ENCODE measurements at places on chromosomes 2 and 18. TPM values are rescaled to one million over a fixed set of nuclear protein-coding genes. Genes with fewer than 3 reads are reported as not detected.
A peak's percentile ranks its signal among the peaks of the same experiment; 100 is the strongest.

DNA sequence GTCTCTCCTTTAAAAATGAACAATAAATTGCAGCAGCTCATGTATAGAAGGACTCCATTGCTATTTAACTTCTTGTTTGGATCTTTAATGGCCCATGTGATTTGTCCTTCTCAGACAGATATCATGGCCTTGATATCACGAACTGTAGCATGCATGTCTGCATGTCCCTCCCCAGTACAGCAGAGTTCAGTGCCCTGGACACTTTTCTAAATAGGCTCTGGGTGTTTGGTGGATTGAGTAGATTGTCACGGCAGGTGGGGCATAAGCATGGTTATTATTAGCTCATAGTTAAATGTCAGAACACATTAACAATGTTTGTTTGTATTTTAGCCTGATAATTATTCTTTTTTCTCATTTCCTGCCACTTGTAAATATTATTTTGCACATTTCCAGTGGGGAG, 118.3 kb downstream of the LRRTM1 start:
- H3K27ac ChIP-seq = no peak overlapping the region
- DNase-seq = no peak
- H3K27me3 ChIP-seq = no peaks in the 10 kb centered on the region
- H3K36me3 ChIP-seq = no peaks in the 10 kb centered on the region
- no peak overlapping the region for H3K4me3 ChIP-seq

Gene NAGK
- 75.1 TPM for total RNA-seq

DNA sequence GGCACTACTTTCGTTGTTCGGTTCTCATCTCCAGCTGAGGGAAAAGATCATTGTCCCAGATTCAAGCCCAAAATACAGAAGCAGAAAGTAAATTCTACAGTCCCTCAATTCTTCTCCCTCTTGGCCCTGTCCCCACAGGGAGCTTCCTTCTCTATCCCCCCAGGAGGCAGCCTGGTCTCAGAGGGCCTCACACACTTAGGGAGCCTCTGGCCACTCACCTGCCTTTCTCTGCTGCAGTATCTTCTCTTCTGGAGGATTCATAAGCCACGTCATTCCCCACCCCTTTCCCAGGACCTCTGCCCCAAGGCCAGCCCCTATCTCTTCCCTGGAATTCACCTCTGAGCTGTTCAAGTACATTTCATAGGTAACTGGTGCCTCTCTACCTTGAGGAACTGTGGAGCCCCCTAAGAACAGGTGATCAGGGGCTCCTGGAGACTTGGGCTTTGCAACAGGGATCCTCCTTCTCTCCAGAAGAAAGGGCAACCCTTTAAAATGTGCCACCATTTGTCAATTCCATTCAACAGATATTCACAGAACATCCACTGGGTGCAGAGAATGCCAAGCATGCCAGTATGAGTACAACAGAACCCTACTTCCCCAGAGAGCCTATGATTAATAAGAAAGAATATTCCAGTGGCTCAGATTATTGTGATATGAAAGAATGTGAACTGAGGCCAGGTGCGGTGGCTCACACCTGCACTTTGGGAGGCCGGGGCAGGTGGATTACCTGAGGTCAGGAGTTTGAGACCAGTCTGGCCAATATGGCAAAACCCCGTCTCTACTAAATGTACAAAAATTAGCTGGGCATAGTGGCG, 72.9 kb downstream of the CIB4 start:
- peaks cover 36% of the 10 kb centered on the region for H3K27me3 ChIP-seq
- no peak overlapping the region for H3K4me3 ChIP-seq
- no peak for DNase-seq
- no peak overlapping the region for H3K27ac ChIP-seq

DNA sequence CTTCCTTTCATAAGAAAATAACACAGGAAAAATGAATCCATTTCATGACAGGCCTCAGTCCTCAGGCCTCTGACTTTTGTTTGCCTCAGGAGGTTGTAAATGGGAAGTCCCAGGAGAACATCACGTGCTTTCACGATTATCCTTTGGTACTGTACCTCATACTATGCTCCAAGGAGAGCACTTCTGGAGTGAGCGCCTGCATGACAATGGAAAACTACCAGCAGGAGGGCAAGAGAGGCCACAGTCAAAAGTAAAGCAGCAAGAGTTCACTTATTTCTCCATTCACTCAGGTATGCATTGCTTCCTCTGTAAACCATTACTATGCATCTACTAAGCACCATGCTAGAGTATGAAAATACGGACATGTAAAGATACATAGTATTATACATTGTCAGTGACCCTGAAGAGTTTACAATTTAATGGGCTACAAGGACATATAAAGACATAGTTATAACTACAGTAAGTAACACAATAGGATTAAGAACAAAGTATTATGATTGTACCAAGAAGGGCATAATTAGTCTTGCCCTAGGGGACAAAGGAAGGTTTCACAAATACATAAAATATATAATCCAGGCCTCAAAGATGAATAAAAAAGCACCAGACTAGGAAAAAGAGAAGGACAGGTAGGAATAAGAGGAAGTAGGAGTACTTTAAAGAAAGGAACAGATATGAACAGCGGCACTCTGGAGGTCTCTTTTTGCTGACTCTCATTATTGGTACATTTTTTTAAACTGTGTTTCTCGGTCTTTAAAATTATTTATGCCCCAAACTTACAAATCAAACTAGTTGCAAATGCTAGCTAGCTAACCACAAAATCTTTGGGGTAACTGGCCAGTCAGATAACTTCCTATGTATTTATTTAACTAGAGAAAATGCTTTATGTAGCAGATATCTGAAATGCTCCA, 806.7 kb downstream of the NRXN1 start:
- no peaks in the 10 kb centered on the region for H3K36me3 ChIP-seq
- no peak overlapping the region for H3K4me3 ChIP-seq
- no peaks in the 10 kb centered on the region for H3K4me1 ChIP-seq
- no peaks in the 10 kb centered on the region for H3K27me3 ChIP-seq
- no peak overlapping the region for H3K27ac ChIP-seq
- no peak for DNase-seq

GRCh38 chr2:23273786-23274185, 111.2 kb upstream of the KLHL29 start:
- H3K27ac ChIP-seq = no peak overlapping the region
- H3K36me3 ChIP-seq = no peaks in the 10 kb centered on the region
- H3K27me3 ChIP-seq = no peaks in the 10 kb centered on the region
- H3K4me1 ChIP-seq = no peaks in the 10 kb centered on the region
- no peak overlapping the region for H3K4me3 ChIP-seq

- H3K27me3 ChIP-seq = no peaks in the 10 kb centered on the region
- H3K4me3 ChIP-seq = no peak overlapping the region
- H3K4me1 ChIP-seq = no peaks in the 10 kb centered on the region
- no peak overlapping the region for H3K27ac ChIP-seq
- no peaks in the 10 kb centered on the region for H3K36me3 ChIP-seq
Observed at GRCh38 chr18:39406941-39407340, 1841.3 kb upstream of the CELF4 start.

- H3K4me3 ChIP-seq = no peak overlapping the region
- no peak overlapping the region for H3K27ac ChIP-seq
- no peaks in the 10 kb centered on the region for H3K36me3 ChIP-seq
- no peak for DNase-seq
- no peaks in the 10 kb centered on the region for H3K4me1 ChIP-seq
Observed at GRCh38 chr18:78728784-78729467, 250.7 kb upstream of the SALL3 start.

DNA sequence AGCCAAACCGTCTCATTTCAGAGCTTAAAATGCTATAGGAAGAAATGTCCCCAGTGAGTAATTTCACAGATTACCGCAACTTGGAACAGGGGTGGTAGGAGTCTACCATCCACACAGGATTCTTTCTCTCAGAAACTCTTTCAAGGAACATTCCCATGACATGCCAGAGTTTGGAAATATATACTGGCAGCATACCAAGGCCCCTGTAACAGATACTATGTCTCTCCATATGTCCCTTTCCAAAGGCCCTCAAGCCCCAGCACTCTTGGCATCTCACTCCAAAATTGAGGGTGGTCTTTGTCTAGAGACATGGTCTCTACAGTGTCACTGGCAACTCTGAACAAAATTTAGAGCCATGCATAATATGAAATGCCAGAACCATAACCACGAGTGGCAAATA, 11.0 kb downstream of the FIGLA start:
- no peak overlapping the region for H3K27ac ChIP-seq
- no peaks in the 10 kb centered on the region for H3K4me1 ChIP-seq
- peaks cover 8% of the 10 kb centered on the region for H3K27me3 ChIP-seq
- no peak for DNase-seq
- H3K36me3 ChIP-seq = no peaks in the 10 kb centered on the region
- H3K4me3 ChIP-seq = no peak overlapping the region

Gene LMAN2L
- total RNA-seq = 24.3 TPM

DNA sequence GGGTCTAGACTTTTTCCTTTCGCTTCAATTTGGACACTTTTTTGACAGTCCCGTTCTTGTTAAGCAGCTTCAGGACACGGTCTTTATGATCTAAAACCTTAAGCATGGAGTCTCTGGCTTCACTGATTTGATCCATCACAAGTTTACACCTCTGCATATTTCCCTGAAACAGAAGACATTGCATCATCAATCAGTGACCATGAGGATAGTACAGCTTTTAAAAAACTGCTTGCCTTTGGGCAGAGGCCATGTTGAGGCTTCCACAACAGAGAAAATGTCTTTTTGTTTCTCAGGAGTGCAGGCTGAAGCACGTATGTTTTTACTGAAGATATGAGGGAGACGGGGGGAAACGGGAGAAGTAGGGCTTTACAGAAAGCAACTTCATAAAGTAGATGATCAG, 56.2 kb upstream of the AMMECR1L start:
- H3K27ac ChIP-seq = no peak overlapping the region
- no peaks in the 10 kb centered on the region for H3K4me1 ChIP-seq
- peaks cover 4% of the 10 kb centered on the region for H3K36me3 ChIP-seq
- DNase-seq = no peak

- no peak overlapping the region for H3K4me3 ChIP-seq
- no peaks in the 10 kb centered on the region for H3K36me3 ChIP-seq
- H3K27me3 ChIP-seq = no peaks in the 10 kb centered on the region
- H3K4me1 ChIP-seq = no peaks in the 10 kb centered on the region
- H3K27ac ChIP-seq = no peak overlapping the region
Observed at GRCh38 chr2:177284531-177284930, 20.0 kb upstream of the NFE2L2 start.

GRCh38 chr18:35609236-35609635, 27.7 kb downstream of the GALNT1 start:
- DNase-seq = no peak
- no peaks in the 10 kb centered on the region for H3K27me3 ChIP-seq
- no peak overlapping the region for H3K27ac ChIP-seq
- H3K36me3 ChIP-seq = no peaks in the 10 kb centered on the region
- no peak overlapping the region for H3K4me3 ChIP-seq

Gene LRRC30
- total RNA-seq = not detected

GRCh38 chr2:209613649-209614305, 157.9 kb upstream of the UNC80 start:
- H3K4me1 ChIP-seq = no peaks in the 10 kb centered on the region
- H3K27me3 ChIP-seq = no peaks in the 10 kb centered on the region
- no peak for DNase-seq
- no peaks in the 10 kb centered on the region for H3K36me3 ChIP-seq
- no peak overlapping the region for H3K4me3 ChIP-seq
- H3K27ac ChIP-seq = no peak overlapping the region

Gene ADGRF3
- under 0.01 TPM for total RNA-seq

DNA sequence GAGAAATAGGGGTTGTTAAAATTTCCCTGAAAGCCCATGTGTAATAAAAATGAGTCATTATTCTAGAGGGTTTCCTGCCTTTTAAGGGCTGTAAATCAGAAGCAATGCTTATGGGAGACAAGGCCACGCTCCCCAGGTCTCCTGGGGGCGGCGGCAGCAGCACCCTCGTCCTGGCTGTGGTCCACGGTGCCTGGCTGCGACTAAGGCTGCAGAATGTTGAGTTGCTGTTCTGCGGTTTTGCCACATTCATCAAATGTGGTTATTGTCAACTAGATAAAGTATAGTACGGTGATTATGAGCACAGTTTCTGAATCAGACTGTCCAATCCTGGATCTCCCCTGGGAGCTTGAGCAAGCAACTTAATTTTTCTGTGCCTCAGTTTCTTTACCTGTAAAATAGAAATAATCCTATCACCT, 11.9 kb upstream of the AGFG1 start:
- H3K4me3 ChIP-seq = no peak overlapping the region
- H3K36me3 ChIP-seq = no peaks in the 10 kb centered on the region
- DNase-seq = no peak
- H3K27me3 ChIP-seq = no peaks in the 10 kb centered on the region

DNA sequence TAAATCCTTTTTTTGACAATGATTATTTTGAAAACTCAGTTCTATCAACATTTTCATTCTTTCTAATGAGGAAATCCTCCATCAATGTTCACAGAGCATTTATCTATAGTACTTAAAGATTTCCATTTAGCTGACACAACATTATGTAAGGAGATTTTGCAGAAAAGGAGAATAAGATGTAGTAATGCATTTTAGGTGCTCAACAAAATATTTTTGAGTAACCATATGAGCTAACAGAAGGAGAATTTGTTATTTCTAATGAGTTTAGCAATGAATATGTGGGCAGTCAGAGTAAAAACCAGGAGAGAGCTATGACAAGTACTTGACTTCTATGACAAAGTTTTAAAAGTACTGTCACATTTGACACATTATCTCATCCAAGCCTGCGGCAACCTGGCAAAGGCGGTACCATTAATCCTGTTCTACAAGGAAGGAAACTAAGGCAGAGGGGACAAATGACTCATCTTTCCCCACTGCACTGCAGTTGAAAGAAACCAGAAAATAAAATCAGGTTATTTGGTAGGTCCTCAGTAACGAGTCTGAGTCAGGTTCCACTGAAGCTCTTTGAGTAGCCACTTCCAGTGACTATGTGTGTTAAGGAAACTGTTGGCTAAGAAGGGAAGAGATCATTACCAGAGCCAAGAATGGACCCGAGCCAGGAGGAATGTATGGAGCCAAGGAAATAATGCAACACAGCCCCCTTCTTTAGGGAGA, 134.1 kb upstream of the ITGB6 start:
- no peak for DNase-seq
- no peaks in the 10 kb centered on the region for H3K36me3 ChIP-seq
- H3K4me3 ChIP-seq = no peak overlapping the region
- H3K27ac ChIP-seq = peak overlapping the region; percentile 45
- no peaks in the 10 kb centered on the region for H3K27me3 ChIP-seq
- H3K4me1 ChIP-seq = no peaks in the 10 kb centered on the region

DNA sequence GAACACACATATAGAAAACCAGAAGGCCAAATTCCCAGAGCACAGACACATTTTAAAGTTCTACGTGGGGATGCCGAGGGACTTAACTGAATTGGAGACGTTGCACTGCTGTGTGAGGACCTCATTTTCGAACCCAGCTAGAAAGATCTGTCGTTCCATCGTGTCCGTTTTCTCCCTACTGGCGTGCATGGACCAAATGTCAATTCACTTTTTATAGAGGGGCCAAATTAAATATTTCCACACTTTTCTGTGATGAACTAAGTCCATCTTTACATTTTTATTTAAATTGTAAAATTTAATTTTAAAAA, 692 bp upstream of the TSHZ1 start:
- H3K4me1 ChIP-seq = peaks cover 2% of the 10 kb centered on the region
- no peak for DNase-seq
- peak overlapping the region; percentile 90 for H3K4me3 ChIP-seq
- H3K27me3 ChIP-seq = no peaks in the 10 kb centered on the region
- no peaks in the 10 kb centered on the region for H3K36me3 ChIP-seq
